ENCODE measurements at places on chromosomes 5 and 9.

- no peak for DNase-seq
These were observed 101.2 kb downstream of the MSX2 start for GRCh38 chr5:174825587-174825986.

- no peak for DNase-seq
These were observed 6.6 kb upstream of the CNOT6 start for GRCh38 chr5:180487556-180487955.

DNA sequence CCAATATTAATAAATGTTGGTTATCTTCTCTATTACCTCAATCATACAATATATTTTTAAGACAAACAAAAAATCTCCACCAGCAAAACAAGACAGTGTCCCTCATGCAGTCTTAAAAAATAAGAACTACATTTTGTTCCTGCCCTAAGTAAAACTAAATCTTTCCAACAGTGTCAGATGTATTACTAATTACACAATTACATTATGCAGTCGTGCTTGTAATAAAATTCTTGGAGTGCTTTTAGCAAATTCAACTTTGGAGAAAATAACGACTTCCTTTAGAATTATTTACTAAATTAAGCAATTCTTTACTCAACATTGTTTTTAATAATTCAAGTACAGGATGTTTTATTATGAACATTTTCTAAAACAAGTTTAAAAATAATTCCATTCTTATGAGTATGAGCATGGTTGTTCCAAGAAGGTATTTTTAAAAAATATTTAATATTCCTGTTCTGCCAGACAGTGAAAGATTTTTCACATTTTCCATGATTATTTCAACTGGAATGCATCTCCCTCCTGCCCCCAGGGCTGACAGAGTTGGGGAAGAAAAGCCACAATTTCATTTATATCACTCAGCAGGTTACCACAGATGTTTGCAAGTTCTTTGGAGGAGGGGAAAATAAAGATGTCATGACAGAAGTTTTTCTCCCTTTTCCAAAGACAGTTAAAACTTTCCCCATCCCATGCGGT lies 137.9 kb downstream of the FAM114A2 start:
- DNase-seq = no peak

GRCh38 chr9:131304676-131305355 lies 15.3 kb downstream of the PLPP7 start:
- no peak for DNase-seq

DNA sequence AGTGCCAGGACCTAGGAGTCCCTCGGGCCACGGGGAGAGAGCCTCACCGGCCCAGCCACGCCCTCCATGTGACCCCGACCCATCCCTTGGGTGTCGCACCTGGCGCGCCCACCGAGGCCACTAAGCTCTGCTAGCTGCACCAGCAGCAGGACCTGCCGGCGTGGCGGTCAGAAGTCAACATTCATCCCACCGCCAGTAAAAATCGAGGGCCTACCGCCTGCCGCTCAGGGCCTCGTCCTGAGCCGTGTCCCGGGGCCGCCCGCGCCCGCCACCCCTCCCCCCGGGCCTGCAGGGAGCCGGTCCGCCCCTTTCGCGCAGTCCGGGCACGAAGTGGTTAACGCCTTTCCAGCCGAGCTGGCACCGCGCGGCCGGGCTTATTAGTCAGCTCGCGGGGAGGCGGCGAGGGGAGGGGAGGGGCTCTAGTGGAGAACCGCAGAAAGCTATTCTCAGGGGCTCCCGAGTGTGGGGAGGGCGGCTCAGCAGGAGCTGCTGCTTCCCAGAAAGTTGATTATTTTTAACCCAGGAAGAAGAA lies 124.4 kb downstream of the C9orf50 start:
- DNase-seq = no peak

DNA sequence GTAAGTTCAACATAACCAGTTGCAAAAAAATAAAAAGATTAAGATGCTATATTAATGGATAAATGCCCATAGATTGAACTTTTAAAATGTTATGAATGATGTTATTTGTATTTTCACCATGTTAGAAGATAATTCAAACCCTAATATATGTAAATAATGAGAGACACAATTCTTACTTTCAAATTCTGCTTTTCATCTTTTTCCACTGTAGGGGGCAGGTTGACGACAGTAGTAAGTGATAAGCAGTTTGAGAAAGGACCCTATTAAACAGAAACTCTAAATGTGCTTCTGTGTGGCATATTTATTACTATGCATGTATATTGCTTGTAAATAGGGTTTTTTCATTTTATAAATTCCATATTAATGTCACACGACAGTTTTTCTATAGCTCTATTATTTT lies 591.1 kb downstream of the SEMA5A start:
- no peak for DNase-seq

DNA sequence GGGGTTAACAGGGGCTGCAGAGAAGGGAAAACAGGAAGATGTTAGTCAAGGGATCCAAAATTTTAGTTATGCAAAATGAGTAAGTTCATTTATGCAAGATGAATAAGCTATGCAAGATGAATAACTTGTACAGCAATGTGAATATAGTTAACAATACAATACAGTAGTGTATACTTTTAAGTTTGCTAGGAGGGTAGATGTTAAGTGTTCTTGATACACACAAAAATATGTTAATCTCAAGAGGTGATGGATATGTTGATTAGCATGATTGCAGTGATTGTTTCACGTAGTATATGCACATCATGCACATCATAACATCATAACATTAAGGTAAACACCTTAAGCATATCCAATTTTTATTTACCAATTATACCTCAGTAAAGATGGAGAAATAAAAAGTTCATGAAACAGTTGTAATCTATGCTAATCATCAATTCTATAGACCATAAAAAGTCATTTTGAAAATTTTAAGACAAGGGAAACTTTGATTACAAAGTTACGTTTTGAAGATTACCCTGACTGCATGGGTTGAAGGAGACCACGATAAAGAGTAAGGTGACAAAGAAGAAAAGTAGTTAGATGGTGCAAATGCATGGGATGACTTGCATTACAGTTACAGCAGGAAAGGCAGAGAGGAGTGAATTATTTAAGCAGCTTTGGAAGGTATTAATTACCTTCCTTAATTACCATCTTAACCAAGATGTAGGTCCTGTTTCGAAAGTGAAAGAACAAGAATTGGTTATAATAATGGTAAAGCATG lies 31.4 kb downstream of the FAM174A start:
- DNase-seq = no peak

GRCh38 chr9:137318602-137319001 lies 16.5 kb upstream of the NRARP start:
- DNase-seq = no peak

GRCh38 chr9:126611193-126611591 lies 2.5 kb upstream of the LMX1B start:
- no peak for DNase-seq

DNA sequence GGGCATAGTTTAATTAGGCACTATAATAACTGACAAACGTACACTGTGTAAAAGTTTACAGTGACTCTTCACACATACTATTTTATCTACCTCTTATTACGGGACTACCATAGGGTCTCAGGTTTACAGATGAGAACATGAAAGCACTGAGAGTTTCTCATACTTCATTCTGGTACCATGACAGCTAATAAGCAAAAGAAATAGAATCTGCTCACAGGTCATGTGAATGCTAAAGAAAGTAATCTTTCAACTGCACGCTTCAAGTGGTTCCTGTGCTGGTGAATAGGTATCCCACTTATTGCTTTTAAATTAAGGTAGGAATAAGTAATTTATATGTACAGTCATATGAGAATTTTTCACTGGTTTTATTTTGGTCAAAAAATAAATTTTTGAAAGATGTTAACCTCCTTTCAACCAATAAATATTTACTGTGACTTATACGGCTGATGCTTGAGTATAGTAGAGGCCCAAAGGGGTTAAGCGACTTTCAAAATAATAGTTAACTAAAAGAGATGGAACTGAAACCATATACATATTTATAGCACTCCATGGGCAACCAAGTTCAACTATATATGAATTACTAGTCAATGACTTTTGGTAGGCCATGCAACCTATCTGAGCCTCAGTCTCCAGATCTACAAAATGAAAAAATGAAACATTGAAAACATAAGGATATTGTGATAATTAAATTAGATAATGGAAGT lies 8.1 kb downstream of the CDKN2A start:
- no peak for DNase-seq

- DNase-seq = no peak
These were observed 50.9 kb downstream of the GPR107 start for GRCh38 chr9:130104491-130105193.

GRCh38 chr5:169081000-169081724 lies 219.8 kb downstream of the SLIT3 start:
- no peak for DNase-seq

- no peak for DNase-seq
These were observed 185.0 kb downstream of the SEMA6A start for GRCh38 chr5:116389601-116390000.

GRCh38 chr5:155015239-155015638 lies 1.7 kb downstream of the KIF4B start:
- no peak for DNase-seq

DNA sequence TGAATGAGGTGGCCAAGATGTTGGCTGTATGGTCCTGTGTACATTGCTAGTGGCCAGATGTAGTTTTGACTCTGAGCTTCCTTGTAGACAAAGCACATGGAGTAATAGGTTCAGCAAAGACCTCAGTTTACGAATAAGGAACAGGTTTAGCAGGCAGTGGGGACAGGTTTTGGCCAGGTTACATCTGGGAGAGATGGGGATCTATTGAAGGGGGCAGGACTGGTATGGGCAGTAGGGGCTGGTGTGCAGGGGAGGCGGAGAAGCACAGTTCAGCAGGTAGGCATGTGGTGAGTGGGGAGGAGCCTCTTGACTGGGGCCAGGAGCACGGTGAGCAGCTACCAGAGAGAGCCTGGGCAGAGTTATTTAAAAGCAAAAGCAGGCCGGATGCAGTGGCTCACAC lies 67.3 kb downstream of the PDZD2 start:
- DNase-seq = no peak

GRCh38 chr5:154172785-154173184 lies 17.7 kb upstream of the GALNT10 start:
- no peak for DNase-seq

GRCh38 chr5:33857037-33857436 lies 34.8 kb downstream of the ADAMTS12 start:
- no peak for DNase-seq

- DNase-seq = no peak
These were observed 68.9 kb upstream of the LPAR1 start for GRCh38 chr9:111107141-111107540.

DNA sequence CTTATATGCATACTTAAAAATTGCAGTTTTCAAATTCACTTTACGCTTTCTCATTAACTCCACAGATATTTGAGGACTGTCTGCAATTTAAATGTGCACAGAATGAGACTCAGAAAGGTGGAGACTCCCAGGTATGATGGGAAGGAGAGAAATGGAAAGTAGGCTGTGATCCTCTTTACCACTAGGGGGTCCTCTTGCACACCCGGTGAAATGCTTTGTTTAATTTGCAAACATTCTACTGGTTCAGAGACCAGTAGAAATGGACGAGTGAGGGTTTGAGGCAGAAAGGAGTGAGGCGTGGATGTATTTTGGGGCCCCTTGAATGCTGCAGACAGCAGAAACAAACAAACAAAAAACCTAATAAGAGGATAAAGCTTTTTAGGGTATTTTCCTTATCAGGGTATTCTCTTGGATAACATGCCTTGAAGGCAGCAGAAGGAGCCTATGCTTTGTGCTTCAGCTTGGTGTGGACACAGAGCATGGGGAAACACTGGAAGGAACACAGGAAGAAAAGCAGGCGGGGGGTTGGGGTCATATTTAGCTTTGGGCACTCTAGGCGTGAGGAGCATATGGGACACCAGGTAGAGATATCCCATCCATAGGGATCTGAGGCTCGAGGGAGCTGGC lies 410.1 kb downstream of the DMRT2 start:
- DNase-seq = no peak

DNA sequence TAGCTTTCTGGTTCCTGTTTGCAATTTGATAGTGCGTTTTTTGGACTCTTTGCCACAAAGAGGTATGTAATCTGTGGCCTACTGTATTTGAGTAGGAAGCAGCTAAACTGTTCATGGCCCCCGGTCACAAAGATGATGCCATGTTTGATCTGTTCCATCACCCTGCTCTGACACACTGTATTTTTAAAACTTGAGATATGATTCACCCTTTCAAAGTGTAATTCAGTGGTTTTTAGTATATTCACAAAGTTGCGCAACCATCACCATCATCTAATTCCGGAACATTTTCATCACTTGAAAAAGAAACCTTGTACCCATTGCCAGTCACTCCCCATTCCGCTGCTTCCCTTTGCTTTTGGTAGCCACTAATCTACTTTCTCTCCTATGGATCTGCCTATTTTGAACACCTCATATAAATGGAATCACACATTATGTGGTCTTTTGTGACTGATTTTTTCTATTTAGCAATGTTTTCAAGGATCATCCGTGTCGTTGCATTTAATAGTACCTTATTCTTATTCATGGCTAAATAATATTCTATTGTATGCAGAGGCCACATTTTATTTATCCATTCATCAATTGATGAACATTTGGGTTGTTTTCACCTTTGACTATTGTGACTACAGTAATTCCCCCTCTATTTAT lies 141.6 kb downstream of the NR3C1 start:
- no peak for DNase-seq

DNA sequence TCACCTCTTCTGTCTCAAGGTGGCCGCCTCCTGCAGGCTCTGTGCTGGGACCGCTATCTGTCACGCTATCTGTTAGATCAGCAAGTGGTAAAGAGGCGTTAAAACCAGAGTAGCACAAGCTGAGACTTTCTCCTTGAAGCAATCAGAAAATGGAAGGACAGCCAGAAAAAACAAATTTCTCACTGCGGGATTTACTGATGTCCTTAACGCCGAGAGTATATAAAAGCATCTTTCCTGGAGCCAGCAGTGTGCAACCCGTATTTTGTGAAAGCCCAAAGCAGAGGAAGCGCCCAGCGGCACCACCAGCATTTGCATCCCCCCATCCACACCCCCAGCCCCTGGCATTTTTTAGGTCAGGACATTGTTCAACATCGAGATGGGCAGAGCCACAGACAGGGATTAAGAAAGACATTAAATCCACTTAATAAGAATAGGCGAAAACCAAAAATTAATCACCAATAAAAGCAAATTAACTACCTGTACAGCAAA lies 48.6 kb downstream of the DUSP1 start:
- DNase-seq = no peak

DNA sequence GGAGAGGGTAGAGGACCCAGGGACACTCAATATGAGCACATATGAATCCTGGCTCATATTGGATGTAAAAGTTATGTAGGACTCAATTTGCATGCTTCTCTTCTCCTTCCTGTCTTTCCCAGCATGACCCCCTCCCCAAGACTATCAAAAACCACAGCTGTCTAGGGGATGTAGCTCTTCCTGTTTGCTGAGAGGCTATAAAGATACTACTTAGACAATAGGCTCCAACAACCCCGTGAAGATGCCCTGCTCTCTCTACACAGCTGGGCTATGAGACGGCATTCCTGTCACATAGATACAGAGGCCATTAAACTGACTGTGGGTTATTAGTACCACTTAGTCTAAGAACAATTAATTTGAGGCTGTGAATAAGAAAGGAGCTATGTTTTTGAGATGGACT lies 56.5 kb upstream of the PCSK1 start:
- DNase-seq = no peak

Measured in GM12892 (cell line).